ENCODE measurements at places on chromosomes 3 and 15.

- no peak for DNase-seq
These were observed 11.6 kb downstream of the ARL6IP5 start for GRCh38 chr3:69096299-69096698.

DNA sequence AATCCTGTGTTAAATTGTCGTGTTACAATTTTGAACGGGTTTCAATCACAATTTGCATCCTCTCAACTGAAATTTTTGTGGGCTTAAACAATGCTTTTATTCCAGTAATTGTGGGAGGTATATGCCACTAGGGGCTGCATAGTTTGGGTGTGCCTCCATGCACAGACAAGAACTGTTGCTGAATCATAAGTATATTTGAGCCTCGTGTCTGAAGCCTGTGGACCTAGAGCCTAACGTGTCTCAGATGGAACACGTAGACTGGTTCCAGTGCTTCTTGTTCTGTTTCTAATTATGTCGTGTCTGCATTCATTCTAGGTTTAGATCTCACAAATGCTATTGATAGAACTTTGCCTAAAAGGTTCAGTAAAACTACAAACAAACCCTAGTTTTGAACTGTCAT, 363.4 kb downstream of the RBMS3 start:
- no peak for DNase-seq

DNA sequence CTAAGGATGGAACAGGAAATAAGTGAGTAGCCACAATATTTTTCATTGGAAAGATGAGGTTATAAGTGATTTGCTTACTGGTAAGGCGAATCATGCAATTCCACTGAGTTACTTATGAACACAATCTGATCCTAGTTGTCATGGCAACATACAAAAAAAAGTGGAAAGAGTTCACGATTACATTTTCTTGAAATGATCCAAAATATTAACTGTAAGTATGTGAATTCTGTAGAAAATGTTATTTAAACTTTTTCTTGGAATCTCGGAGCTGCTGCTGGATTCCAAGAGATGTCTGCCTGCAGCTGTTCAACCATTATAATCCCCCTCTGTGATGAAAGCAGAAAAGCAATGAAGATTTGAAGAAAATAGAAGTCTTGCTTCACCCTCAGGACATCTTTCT, 120.5 kb downstream of the KBTBD8 start:
- DNase-seq = no peak

DNA sequence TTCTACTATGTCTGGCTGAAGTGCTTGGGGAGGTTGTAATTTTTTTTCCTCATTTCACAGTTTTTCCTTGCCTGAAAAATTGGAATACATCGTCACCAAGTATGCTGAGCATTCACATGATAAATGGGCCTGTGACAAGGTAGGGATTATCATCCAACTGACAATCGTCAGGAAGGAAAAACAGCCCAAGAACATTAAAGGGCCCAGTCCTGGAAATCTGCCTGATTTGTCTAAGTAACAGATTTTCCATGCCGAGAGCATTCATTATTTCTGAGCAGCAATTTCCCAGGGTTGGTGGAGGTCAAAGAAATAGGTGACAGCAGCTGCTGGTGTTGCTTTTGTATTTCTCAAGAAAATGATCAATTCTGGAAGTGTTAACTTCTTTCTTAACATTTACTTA, 226.0 kb upstream of the CHRM5 start:
- no peak for DNase-seq

DNA sequence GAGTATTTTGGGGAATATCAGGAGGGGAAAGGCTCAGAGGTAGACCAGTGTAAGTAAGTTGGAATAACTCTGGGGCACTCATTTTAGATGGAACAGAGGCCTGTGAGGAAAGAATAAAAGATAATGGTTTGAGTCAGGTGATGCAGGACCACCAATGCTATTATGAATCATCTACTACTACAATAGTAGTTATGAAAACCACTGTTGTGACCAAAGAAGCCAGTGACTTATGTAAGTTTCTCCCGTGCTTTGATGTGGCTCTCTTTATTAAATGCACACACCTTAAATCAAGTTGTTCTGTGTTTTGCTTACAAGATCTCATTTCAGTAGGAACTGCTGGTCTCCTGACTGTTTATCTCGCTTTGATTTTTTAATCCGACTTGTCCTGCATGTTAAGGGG, 13.1 kb upstream of the GUCA1C start:
- no peak for DNase-seq

DNA sequence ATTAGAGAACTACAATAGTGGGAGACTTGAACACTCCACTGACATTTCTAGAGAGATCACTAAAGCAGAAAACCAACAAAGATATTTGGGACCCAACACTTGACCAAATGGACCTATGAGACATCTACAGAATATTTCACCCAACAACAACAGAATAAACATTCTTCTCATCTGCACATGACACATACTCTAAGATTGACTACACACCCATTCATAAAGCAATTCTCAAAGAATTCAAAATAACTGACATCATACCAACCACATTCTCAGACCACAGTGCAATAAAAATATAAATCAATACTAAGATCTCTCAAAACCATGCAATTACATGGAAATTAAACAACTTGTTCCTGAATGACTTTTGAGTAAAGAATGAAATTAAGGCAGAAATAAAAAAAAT, 473.7 kb downstream of the LPP start:
- DNase-seq = no peak

DNA sequence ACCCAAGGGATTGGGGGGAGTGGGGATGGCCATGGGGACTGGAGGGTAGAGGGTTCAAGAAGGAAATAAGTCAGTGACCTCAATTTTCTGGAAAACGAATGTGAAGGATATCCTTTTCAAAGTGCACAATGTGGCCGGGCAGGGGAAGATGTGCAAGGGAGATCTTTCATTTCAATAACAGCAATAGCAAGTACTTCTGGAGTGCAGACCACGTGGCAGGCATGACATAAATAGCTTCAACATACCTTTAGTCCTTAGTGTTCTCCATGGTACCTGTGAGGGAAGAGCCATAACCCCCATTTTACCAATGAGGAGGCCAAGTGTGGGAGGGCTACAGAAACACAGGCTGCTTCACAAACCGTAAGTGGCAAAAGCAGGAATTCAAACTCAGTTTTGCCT, 138.7 kb downstream of the FOXP1 start:
- DNase-seq = no peak

DNA sequence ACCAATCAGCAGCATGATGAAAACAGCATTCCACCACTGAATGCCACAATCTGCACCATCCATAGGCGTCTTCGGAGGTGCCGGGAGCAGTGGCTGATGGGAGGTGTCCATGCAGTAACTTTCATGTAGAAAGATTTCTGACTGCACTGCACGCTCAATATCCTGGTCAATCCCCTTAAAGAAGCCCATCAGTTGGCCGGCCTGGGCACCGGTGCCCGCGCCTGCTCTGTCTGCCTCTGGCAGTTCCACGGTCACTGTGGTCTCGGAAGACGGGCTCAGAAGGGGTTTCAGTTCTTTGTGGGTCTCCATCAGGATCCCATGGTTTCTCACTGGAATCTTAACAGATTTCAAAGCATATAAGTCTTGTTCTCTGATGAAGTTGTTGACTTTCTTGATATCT, 3.9 kb downstream of the LYSMD4 start:
- no peak for DNase-seq

DNA sequence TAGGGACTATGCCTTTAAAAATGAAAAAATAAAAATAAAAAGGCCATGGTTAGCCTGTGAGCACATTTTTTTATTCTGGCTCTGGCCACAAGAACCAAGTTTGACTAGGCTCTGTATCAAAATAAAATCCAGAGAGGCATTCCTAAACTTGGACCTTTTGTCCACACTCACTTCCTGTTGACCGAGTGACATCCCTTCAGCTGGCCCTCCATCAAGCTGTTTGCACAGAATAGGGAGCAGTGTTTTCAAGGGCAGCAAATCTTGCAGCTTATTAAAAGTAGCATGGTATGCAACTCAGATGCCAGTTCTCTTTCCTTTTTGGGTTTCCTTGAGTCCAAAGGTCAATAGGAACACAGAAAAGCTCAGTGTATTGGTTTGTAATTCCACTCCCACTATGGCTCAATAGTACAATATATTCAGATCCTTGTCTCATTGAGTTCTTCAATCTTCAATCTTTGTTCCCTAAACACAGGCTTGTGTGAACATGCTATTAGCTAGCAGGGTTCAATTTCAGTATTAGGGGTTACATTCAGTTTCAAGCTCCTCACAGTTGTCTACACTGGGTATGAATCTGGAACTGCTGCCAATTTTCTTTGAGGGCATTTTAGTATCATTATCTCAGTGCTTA, 244.5 kb downstream of the RBMS3 start:
- DNase-seq = no peak

GRCh38 chr3:36678216-36679013, 85.9 kb downstream of the DCLK3 start:
- DNase-seq = no peak

DNA sequence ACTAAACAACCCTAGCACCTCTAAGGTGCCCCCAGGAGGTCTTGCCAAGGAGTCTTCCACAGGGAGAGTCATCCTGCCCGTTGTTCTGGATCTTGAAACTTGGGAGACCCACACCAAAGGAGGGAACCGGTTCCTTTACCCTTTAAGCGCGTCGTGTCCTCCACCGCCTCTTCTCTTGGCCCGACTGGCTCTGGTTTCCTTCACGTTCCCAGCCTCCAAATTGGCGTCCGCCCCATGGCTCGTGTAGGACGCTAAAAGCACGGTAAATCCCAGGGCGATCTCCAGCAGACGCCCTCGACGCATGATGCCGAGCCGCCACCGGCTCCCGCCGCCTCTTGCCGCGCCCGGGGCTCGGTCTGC, 1.1 kb downstream of the FBN1 start:
- no peak for DNase-seq

GRCh38 chr3:183122257-183122932, 23.1 kb upstream of the MCCC1 start:
- DNase-seq = no peak

GRCh38 chr3:38657369-38657768, 7.9 kb upstream of the SCN5A start:
- DNase-seq = no peak

DNA sequence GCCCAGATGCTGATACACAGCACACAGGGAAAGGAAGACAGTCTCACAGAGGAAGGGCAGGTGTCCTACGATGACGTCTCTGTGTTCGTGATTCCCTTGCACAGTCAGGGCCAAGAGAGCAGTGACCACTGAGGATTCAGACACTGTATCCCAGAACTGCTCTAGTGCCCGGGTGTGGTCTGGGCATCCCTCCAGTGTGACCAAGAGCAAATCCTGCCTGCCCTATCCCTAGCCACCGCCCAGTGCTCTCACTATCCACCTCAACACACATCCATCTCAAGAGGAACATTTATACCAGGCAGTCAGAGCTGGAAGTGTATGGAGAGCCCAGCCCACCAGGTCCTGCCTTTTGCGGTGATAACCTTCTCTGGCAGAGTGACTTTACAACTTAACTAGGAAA, 4.1 kb downstream of the PPM1M start:
- DNase-seq = no peak

GRCh38 chr3:15326037-15326436, 6.3 kb downstream of the SH3BP5 start:
- no peak for DNase-seq

- peak; percentile 29 for DNase-seq
These were observed 27.4 kb upstream of the FOXB1 start for GRCh38 chr15:59976480-59977271.

GRCh38 chr3:78430741-78431140, 1337.1 kb downstream of the ROBO1 start:
- DNase-seq = no peak

GRCh38 chr15:74123131-74123429, 7.3 kb upstream of the ISLR2 start:
- DNase-seq = no peak

GRCh38 chr15:59301527-59301926, 71.1 kb downstream of the MYO1E start:
- DNase-seq = no peak

DNA sequence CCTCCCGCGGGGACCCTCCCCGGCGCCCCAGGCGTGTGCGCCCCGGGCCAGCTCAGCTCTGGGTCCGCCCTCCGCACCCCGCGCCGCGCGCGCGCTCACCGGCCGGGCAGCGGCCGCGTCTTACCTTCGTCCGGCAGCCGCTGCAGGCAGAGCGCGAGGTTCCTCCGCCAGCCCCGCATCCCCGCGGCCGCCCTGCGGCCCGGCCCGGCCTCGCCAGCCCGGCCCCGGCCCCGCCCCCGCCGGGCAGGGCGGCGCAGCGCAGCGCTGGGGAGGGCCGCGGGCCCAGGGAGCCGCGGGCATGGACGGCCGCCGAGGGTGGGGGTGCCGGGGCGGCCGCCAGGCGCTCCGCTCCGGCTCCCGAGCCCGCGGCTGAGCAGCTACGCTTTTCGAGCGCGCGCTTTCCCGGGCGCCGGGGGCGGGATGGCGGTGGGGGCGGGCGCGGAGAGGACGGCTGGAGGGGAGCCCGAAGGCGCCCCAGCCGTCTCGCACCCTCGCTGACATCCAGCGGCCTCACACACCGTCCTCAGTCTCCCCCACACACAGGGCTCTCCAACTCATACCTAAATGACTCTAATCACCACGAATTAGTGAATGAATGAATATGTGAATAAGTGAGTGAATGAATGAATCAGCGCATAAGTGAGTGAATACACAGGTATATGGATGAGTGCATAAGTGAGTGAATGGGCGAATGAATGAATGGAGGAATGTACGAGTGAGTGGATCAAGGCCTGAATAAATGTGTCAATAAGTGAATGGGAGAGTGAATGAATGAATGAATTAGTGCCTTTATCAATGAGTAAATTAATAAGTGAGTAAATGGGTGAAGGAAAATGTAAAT, 48.5 kb upstream of the CCDC174 start:
- no peak for DNase-seq

DNA sequence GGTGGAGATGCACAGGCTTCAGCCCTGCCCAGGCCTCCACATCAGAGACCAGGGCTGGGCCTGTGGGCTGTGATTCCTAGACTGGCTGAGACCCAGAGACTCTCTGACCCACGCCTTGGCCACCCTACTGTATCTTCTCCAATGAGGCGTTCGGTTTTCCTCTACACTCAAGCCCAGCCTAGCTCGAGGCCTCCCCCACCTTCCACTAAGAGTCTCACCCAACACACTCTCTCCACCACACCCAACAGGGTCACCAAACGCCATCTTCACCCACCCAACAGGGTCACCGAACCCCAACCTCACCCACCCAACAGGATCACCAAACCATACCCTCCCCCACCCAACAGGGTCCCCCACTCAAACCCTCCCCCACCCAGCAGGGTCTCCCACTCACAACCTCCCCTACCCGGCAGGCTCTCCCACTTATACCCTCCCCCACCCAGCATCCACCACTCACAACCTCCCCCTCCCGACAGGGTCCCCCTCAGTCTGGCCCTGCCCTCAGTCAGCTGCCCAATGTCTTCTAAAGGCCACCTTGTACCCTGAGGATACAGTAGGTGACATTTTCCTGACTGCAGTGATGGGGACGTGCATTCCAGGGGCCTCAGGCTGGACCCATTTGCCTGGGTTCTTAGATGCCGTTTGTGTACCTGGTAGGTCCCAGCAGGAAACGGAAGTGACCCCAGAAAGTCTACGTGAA, 20.4 kb downstream of the CFAP100 start:
- DNase-seq = no peak

- peak; percentile 81 for DNase-seq
These were observed 101.1 kb downstream of the DAPK2 start for GRCh38 chr15:63945007-63945788.

- no peak for DNase-seq
These were observed 1150.1 kb downstream of the NAALADL2 start for GRCh38 chr3:176009256-176009655.

GRCh38 chr3:72175296-72175858, 390.4 kb upstream of the PROK2 start:
- DNase-seq = no peak

GRCh38 chr3:97942801-97943546, 29.3 kb downstream of the RIOX2 start:
- no peak for DNase-seq

- no peak for DNase-seq
These were observed 167.3 kb downstream of the NECTIN3 start for GRCh38 chr3:111238885-111239284.

GRCh38 chr15:23645371-23646164, 2.1 kb downstream of the MAGEL2 start:
- DNase-seq = peak; percentile 48

Data from Peyer's patch (tissue), 4 donors.